Stimulated activated CD4-positive, alpha-beta T cell treated with anti-CD3 and anti-CD28 coated beads, Interleukin-1b, Interleukin-23, amount 100 ng/mL, for 4 hours (primary cell): ENCODE measurements at places on chromosomes 13 and 19.

DNA sequence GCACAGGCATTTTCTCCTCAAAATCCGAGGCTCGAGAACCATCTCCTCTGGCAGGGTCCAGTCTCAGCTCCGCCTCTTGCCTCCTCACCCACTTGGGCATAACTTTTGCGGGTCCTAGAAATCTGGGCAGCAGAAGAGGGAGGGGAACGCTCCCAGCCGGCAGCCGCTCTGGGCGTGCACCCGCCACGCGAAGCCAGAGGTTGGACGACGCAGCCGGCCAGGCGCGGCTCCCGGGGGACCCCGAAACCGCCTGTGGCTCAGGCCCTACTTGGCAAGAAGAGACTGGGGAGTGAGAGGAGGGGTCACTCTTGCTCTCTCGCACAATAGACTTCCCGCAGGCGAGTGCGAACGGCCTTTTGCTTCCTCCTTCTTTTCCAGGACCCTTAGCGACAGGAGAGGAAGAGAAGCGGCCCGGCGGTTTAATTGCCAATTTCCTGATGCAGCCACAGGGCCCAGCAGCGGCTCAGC is 6.0 kb upstream of the SOX1 start:
- DNase-seq, result no peak

DNA sequence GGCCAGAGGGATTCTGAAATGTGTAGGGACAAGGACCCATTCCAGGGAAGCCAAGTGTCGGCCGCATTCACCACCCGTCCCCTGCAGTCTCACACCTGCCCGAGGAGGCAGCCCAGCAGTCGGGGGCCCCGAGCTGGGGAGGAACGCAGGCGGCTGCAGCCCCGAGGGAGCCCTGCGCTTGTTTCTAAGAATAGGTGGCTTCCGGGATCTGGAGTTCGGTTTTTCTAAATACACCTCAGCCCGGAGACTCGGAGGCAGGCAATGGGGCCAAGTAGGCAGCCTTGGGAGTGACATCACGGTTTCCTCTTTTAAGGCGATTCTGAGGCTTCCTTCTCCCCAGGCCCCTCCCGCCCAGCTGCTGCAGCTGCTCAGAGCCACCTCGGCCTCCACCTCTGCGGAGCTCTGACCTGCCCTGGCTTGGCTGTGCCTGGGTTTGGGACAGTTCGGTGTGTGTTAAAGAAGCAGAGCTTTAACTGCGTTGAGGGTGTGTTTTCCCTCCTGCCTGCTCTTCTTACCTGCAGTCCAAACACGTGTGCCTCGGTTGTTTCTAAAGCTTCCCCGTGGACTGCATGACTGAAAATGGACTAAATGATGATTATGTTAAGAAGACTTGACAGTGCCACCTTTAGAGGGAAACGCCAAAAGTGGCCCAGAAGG is 80.5 kb downstream of the COL4A2 start:
- DNase-seq, result no peak

- no peak for DNase-seq
These were observed 1.6 kb upstream of the ZNF497 start for GRCh38 chr19:58364146-58364545.

DNA sequence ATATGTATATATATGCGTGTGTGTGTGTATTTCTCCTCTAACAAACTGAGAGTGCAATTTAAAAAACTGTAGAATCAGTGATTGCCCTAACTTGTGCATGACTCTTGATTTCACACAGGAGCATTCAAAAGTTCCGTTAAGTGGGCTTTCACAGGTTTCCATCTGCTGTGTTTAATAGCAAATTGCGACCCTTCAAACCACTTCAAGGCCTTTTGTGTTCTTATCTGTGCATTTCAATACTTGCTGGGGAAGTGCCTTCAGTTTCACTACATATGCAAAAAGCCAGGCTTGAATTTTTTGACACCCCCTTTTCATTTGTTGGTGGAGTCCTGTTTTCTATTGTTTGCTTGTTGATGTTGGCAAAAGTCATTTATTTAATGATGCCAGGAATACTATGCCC is 158.0 kb downstream of the TM9SF2 start:
- DNase-seq, result no peak

- DNase-seq, result no peak
These were observed 5.6 kb upstream of the MEDAG start for GRCh38 chr13:30900436-30900835.

DNA sequence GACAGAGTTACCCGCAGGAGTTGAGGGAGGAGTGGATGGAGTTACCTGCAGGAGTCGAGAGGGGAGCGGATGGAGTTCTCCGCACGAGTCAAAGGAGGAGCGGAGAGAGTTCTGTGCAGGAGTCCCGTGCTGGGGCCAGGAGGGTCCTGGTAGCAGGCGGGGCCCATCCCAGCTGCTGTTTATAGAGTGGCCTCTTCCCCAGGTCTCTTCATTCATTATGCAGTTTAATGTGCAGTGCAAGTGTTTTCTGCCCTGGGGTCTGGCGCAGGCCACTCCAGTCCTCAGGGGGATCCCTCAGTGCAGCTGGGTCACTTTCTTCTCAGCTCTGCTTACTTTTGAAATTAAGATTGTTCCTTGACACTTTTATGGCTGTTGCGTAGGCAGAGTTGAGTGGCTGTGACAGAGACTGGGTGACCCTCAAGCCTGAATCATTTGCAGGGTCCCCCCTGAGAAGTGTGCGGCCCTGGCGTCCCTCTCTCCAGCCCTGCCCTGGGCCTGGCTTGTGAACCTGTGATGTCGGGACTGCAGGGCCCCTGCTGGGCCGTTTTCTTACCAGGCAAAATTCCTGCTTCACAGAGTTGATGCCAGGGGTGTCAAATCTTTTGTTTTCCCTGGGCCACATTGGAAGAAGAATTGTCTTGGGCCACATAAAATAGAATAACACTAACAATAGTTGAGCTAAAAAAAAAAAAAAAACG is 17.9 kb downstream of the TFDP1 start:
- no peak for DNase-seq

- DNase-seq, result peak; percentile 46
These were observed 11.8 kb downstream of the PDE4A start for GRCh38 chr19:10431943-10432735.

DNA sequence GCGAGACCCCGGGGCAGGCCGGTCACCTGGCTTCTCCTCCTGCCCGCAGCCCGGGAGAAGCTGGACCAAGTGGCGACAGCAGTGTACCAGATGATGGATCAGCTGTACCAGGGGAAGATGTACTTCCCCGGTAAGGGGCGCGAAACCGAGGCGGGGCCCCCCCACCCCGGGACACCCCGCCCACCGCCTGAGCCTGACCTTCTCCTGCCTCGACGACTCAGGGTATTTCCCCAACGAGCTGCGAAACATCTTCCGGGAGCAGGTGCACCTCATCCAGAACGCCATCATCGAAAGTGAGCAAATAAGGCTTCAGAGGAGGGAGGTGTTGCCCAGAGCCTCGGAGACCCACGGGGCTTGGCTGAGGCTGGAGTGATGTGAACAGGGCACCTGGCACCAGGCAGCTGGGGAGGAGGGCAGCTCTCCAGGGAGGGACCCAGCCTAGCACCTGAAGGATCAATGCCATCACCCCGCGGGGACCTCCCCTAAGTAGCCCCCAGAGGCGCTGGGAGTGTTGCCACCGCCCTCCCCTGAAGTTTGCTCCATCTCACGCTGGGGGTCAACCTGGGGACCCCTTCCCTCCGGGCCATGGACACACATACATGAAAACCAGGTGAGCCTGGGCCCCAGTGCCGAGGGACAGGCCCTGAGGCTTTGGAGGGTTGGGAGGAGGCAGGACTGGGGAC is 629 bp downstream of the IZUMO4 start:
- peak; percentile 43 for DNase-seq

DNA sequence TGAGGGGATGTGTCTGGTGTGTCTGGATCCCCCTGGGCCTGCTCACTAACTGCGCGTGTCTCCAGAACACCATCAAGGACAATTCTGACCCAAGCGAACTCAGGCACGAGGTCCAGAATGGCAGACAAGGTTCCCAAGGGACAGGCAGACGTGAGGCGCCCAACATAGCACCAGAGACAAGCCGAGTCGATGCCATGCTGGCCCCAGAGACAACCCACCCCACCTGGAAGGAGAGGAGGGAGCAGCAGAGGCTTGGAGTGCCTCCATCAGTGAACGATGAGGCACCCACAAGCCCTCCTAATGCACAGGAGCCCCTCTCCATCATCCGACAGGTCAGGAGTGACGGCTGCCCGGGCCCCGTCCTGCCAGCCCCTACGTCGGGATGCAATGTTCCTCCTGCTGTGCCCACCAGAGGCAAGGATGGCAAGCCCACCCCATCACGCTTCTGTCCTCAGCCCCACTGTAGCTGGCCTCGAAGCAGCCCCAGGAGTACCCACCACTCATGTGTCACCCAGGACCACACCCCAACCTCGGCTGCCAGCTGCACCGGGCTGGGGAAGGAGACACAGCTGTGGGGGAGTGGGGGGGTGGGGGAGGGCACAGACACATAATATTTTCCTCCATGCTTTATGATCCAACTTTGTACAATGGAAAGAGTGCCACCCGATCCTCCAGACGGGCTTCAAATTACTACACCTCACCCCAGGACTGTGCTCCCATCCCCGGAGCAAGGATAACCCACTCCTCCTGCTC is 11.8 kb downstream of the AP3D1 start:
- DNase-seq, result no peak

DNA sequence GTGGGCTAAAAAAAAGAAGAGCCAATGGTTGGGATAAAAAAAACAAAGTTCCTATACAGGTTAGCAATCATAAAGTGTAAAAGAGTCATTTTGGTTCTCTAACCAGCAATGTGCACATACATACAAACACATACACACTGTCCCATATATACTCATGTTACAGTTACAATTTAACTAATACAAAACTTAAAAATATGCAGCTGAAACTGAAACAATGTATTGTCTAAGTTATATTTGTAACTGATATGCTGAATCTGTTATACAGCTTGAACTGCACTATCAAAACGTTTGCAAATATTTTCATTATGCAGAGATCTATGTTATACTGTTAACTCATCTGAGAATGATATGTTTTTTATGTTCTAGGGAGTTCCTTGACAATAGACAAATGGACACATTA is 173.7 kb downstream of the KLF12 start:
- no peak for DNase-seq

DNA sequence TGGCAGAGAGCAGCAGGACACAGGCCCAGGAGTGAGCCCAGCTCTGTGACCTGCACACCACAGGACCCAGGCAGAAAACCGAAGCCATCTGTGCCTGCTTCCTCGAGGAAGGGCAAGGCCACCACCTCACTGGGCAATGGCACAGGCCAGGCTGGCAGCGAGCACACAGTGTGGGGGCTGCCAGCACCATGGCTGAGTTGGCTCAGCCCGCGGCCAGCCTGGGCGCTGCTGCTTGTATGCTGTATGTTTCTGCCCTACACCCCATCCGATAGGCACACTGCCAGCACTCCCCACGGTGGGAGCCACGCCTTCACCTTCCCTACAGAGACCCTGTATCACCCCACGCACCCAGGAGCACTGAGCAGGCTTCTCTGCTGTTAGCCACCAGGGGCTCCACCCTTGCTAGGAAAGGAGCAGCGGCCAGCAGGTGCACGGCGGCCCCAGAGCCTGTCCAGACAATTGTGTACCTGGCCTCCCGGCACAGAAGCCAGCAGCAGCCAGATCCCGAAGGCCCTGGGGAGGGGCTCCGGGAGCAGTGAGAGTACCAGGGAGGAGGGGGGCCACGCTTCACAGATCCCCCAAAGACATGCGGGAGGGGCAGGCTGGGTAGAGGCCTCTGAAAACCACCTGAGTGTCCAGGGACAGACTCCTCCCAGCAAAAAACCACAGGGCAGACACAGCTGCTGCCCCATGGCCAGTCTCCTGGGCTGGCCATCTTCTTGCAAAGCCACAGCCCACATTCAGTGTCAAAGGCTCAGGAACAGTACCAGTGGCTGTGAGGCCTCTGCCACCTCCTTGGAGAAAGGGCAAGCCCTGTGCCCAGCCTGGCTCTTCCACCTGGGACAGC is 56.1 kb downstream of the MLLT1 start:
- no peak for DNase-seq

DNA sequence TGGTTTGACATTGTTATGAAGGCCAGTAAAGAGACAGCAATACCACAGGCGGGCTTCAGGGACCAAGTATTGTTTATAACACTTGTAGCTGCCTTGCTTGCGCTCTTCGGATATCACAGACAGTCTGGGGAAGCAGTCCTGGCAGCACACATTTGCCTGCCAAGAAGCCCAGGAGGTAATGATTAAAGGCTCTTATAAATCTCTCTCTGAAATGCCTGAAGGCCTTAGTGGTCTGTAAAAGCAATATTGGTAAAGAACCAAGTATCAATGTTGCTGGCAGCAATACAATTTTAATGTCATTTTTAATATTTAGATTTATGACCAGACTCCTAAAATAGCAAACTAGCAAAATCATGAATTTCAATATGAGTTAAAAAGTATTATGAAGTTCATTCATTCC is 1312.4 kb downstream of the PCDH9 start:
- DNase-seq, result no peak
